ENCODE measurements at places on chromosomes 11 and 22.

GRCh38 chr11:70176940-70177689, 26.0 kb upstream of the FADD start:
- peak; percentile 55 for DNase-seq

DNA sequence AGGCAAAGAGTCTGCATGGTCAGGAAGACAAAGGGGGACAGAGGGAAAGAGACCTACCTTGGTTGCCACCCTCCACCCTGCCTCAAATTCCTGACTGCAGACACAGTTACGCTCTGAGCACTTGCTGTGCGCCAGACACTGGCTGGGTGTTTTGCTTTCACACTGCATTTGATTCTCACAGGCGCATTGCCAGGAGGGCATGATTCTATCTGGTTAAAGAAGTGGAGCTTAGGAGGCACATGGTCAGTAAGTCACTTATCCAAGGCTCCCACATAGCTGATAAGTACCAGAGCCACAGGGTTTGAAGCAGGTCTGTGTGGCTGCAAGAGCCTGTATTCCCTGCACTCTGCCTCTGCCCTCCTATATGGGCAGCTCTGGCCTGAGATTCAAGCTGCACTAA, 103.9 kb downstream of the TIMP3 start:
- no peak for DNase-seq

DNA sequence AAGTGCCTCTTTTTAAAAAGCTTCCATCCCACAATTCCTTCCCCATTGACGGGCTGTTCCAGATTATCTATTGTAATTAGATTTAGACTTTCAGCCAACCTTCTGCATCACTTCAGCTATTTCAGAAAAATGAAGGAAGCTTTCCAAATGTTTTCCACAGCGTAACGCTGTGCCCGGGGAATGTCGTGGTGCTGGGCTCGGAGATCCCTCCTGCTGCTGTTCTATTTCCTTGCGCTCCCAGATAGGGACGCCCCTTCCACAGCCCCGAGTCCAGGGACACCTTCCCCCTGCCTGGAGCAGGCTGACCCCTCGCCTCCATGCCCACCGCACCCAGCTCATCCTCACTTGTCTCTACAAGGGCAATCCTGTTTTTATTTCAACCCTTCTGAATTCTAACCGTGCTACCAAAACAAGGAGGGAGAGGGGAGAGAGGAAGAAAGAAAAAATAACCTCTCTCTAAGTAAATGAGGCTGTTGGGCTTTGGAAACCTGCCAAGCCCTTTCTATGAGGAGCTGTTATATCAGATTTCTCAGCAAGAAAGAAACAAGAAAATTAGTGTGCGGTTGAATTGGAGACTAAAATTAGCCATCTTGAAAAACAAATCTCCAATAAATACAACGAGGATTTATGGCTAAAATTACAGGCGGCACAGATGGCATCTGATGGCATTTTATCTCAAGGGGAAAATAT, 366.9 kb downstream of the BRD1 start:
- no peak for DNase-seq

- no peak for DNase-seq
These were observed 45.0 kb upstream of the MYH9 start for GRCh38 chr22:36432592-36433317.

DNA sequence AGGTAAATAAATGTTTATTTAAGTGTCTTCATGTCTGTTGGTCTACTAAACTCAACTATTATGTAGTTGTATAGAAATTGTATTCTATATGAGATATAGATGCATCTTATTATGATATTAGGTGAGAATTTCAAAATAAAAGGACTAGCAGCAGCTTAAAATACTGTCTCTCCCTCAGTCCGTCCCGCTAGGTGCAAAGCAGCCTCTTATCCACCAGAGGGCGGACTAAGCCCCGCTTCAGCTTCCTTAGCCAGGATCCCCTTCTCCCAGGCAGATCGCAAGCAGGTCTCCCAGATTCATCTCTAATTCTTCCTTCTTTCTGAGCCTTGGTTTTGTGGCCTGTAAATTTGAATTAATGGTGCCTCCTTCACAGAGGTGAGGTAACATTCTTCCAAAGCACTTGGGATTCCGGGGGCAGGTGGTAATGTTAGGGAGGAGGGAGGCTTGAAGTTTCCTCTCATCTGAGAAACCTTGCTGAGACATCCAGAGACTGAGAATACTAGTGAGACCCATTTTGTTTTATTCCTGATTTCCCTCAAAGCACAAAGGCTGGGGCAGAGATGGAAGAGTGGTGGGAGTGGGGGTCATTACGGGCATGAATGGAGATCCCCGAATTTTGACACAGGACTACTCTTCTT, 13.5 kb upstream of the INSC start:
- DNase-seq: peak; percentile 76

- no peak for DNase-seq
These were observed 31.3 kb downstream of the SERPINH1 start for GRCh38 chr11:75593286-75593915.

DNA sequence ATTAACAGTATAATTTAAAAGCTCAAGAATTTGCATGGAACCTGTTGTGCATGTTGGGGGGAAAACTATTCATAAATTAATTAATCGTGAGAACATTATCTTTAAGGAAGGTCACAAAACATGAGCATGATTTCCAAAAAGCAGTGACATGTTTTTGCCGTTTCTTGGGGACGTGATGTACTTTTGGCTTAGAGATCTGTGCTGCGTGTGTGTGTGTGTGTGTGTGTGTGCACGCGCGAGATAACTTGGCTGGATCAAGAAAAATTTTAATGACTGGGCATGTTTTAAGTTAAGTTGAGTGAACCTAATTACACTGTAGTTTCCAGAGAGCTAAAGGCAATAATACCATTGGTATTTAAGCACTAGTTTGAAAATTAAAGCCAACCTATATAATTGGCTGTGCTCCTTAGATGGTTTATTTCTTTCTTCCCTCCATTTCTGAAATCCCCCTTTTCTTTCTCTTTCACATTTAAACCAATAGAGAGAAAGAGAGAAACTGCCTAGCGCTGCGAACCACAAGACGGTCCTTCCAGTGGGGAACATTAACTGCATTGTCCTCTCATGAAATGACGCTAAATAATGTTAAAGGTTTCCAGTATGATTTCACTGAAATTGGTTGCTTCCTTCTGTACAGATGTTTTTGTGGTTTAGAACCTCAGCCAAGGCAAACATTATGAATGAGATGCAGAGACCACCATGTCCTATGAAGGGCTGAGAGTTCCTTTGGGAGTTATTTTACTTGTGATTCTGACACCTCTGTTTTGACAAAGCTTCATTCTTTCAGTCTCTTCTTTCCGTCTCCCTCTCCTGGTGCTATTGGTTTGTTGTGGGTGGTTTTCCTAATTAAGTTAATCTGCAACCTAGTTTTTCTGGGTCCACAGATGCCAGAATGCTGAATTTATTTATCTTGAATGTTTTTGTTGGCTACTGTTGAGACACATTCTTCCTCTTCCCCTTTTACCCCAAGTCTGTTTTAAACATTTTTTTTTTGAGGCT, 51.7 kb downstream of the ZBTB16 start:
- DNase-seq: no peak

- no peak for DNase-seq
These were observed 1.6 kb upstream of the TBX1 start for GRCh38 chr22:19758896-19759426.

DNA sequence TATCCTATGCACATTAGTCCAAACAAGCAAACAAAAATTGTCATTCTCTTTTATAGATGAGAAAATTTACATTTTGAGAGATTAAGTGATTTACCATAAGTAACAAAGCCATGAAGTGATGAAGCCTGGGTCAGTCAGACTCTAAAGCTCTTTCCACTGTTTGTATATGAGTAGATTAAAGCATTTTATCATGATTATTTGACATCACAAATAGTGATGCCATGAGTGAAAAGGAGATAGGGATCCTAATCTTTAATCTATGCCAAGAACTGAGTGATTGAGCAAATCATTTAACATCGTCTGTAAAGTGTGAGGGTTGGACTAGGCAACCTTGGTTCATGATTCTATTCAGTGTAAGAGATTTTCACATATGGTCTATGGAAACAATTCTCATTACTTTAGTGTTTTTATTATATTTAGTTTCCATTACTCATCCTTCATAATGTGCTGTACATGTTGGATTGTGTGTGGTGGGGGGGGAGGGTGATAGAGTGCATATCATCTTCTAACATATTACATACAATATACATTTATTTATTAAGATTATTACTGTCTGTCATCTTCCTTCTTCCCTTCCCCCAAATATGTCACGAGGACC, 50.7 kb downstream of the ARHGEF12 start:
- no peak for DNase-seq

DNA sequence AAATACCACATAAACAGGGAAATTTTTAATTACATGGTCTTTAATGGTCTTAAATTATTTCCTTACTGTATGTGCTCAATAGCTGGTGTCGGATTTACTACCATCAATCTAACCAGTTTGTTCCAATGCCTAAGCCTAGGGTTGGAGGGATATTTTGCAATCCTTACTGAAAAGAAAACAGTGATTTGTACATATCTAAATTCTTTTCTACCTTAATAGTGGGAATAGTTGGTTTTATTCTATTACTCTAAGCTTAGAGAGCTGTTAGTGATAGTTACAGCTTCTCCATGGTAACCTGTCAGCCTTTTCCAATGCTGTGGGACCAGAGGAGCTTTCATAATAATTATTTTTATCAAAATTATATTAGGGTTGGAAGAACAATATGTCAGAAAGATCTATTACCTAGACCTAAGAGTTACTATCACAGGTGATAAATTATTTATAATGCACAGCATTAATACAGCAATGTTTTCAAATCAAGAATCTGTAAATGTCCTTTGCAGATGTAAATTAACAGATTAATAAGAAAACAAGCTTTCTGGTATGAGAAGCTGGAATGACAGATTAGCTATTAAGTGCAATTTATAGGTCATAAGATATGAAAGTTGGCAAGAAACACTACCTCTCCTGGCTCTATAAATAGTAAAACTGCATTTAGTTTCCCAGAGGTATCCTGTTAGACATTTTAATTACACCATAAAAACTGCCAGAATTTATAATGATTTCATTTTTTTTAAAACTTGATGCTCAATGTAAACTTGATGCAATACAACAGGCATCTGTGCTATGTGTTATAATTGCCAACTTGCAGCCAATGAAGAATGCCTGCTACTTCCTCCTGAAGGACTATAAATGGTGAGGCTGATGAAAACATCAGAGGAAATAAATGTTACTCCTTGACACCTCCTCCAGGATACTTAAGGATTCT, 262.0 kb upstream of the PITPNB start:
- DNase-seq: no peak

DNA sequence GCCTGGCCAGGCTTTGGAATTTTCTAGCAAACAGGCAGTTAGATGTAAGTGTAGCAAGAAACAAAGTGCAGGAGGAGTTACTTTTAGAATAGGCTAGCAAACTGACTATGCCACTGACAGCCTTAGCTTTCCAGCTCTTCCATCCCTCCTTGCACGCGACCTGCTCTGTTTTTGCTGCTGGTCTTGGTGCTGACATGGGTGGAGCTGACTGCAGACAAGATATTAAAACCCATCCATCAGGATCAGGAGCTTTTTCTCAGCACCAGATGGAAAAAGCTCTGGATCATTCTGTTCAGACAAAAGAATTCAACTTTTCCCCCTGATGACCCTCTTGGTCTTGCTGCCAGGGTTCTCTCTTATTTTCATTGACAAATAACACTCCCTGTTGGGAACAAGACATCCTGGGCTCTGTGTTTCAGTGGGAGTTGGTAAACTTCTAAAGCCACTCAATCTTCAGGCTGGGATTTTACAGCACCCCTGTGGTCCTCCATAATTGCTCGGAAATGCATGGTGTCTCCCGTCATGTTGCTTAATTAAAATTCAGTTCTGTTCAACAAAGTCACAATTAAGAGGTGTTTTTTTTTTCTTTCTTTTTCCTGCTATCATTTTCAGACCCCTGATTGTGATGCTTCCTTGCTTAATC, 240.0 kb upstream of the LARGE1 start:
- no peak for DNase-seq

DNA sequence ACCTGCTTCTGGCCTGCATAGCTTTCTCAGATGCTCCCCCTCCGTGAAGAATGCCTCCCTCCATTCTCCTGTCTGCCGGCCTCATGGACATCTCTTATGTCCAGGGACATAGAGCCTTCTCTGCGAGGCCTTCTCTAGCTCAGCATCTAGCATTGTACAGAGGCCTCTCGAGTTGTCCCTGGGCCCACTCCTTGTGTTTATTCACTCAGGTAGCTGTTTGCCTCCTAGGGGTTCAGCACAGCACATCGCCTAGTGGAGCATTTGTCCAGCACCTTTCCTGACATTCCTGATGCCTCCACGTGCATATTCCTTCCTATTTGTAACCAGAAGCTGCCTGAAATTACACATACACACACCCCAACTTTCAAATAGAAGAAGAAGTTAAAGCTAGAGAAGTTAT, 101.3 kb downstream of the TBC1D22A start:
- no peak for DNase-seq

DNA sequence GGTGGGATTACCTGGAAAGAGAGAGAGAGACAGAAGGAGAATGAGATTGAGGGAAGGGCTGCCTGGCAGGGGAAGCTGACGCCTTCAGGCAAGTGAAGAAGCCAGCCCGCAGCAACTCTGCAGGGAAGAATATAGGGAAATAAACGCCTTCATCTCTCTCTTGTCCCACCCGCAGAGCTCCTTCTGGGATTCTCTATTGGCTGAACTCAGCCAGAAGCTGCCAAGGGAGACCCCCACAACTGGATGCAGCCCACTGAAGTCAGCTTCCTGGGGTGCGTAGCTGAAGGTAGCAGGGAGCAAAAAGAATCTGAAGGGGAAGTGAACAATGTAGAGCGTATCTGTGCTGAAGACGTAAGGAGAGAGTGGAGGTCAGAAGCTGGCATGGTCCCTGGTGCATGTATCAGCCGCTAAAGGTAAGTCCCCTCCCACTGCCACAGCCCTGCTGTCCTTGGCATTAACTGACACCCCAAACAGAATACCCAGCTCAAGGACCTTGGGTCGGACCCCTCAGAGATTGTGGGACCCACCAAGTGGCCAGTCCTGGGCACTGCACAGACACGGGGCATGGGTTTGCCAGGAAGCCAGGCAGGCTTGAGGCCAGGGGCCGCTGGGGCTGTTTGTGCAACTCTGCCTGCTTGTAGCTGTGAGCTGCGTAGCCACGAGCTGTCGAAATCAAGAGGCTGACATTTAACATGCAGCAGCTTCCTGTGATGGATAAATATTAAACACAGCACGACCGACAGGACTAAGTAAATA, 469.9 kb downstream of the MN1 start:
- no peak for DNase-seq

GRCh38 chr22:45552580-45553350, 50.1 kb downstream of the FBLN1 start:
- no peak for DNase-seq

All from RWPE1 (cell line).